Skeletal muscle cell (primary cell): ENCODE measurements at places on chromosomes 5 and 9.

GRCh38 chr5:61809651-61810050, 477.6 kb downstream of the ZSWIM6 start:
- DNase-seq: no peak

- no peak for DNase-seq
Observed at GRCh38 chr9:93198838-93199625, 15.1 kb downstream of the WNK2 start.

GRCh38 chr5:125006011-125006685, 259.7 kb upstream of the ZNF608 start:
- no peak for DNase-seq

- no peak for DNase-seq
Observed at GRCh38 chr9:76213751-76214150, 180.5 kb downstream of the RFK start.
